ENCODE measurements at places on chromosomes 4 and X.

GRCh38 chrX:140715787-140716186 is 6.2 kb downstream of the LINC00632 start:
- no peak for DNase-seq

GRCh38 chr4:119284876-119285780 is 36.8 kb downstream of the FABP2 start:
- no peak for DNase-seq

- no peak for DNase-seq
Measured at GRCh38 chr4:33067221-33067620, 2347.1 kb downstream of the PCDH7 start.

GRCh38 chr4:173218411-173219125 is 50.0 kb downstream of the GALNT7 start:
- DNase-seq = no peak

GRCh38 chrX:31808357-31808756 is 736.5 kb upstream of the FTHL17 start:
- DNase-seq = no peak

GRCh38 chr4:183554878-183555585 is 50.2 kb downstream of the ING2 start:
- no peak for DNase-seq

DNA sequence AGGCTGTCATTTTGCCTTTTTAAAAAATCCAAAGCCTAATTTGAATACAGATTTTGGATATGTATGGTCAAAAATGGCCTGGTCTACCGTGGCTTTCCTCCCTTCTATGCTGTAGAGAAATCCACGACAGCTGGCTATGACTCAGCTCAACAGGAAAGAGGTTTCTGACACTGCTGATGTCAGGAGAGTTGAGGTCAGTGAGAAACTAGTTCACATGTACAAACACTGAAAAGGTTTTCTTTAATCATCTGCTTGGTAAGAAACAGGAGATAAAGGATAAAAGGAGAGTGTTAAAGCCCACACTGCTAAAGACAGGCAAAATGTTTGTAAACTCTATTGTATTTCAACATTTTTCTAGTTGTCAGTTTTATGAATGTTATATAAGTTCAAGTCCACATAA is 113.9 kb downstream of the NYX start:
- peak; percentile 63 for DNase-seq

DNA sequence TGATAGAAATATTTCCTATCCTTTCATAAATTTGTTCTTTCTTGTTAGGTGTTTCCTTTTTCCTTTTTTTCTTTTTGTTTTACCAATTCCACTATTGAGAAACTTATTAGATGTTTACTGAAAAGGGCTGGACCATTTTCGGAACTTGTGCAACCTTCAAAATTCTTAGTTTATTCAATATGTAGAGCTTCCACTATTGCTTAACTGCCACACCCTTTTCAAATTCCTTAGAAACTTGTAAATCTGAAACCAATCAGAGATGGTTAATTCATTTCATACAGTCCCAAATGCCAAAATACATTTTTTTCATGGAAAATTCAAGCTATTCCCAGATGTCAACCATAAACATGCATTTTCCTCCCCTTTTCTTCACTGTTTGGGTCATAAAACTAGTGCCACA is 66.1 kb upstream of the SLC39A8 start:
- DNase-seq = no peak

DNA sequence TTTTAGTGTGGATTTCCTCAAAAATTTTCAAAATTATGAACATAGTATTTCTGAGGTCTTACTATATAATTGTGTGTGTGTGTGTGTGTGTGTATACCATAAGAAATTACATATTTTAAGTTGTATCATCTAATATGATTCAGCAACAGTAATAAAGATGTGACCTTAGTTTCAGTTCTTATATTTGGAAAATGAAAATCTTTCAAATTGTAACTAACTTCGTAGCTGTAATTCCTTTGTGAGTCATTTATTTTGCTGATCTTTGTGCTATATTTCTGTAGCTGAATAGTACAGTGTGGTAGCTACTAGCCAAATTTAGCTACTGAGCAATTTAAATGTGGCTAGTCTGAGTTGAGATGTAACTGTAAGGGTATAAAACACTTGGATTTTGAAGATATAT is 116.4 kb downstream of the RAP1GDS1 start:
- no peak for DNase-seq

DNA sequence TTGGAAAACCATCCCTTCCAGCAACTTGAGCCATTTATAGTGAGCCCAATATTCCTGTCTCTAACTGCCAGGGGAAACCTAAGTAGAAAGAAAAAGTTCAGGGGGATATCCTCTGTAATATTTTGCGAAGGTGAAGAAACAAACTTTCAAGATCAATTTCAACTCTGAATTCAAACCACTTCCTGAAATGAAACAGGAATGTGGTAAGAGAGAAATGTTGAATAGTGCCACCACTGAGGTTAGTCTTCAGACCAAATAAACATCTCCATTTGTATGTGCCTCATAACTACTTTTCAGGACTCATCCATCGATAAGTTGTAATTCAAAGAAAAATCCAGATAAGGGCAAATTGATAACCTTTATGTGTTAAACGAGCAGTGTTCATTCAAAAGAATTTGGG is 128.7 kb downstream of the GABRB1 start:
- DNase-seq = peak; percentile 4

- DNase-seq = no peak
Measured at GRCh38 chrX:111375747-111376146, 36.2 kb downstream of the DCX start.

DNA sequence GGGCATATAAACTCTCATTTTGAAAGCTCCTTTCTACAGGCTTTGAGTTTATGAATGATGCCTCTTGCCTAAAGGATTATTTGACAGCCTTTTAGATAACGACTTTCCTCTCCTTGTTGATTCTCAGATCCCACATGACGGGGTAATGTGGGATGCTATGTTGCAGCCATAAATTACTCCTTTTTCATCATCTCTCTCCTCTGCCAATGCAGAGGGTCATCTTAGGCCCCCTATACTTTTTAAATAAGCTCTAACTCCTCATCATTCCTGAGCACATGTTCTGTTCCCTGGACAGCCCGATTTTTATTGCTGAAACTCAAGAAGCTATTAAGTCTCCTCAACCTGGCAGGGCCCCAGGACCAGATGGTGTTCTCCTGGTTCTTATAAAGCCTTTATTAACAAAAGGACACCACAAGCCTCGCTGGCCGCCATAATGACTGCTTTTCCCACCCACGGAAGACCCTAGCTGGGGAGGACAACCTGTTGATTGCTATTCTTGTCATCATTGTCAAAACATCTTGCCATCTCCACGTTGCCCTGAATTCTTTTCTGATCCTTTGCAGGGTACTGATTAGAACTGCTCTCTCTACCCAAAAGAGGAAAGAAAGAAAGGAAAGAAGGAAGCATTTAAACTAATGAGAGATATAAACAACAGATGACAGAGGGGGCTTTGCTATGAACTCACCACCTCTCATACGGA is 150.7 kb downstream of the DHX15 start:
- DNase-seq = no peak

DNA sequence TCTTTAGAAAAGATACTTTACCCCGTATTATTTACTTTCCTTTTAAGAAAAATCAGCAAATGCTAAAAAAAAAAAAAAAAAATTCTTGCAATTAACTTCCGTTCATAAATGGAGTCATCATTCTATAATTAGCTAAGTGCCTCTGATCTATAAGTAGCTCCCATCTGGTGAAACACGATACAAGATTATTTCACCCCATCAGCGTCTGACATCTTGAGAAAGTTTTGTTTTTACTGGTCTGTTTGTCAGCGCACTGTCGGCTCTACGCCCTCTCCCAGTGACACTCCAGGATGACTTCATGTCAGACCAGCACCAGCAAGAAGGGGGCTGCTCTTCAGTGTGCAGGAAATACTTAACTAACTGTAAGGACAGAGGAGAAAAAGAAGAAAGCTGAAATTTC is 108.3 kb downstream of the AFAP1 start:
- DNase-seq = no peak

- no peak for DNase-seq
Measured at GRCh38 chr4:182143086-182143821, 99.9 kb upstream of the TENM3 start.

- no peak for DNase-seq
Measured at GRCh38 chr4:575281-576141, 584 bp downstream of the TMEM271 start.

- DNase-seq = no peak
Measured at GRCh38 chr4:16222957-16223527, 3.2 kb downstream of the TAPT1 start.

GRCh38 chrX:37809970-37810369 is 30.1 kb downstream of the CYBB start:
- no peak for DNase-seq

GRCh38 chr4:99894998-99895397 is 771 bp upstream of the LAMTOR3 start:
- no peak for DNase-seq

GRCh38 chr4:182418054-182418734 is 175.0 kb downstream of the TENM3 start:
- no peak for DNase-seq

GRCh38 chr4:78766026-78766425 is 10.1 kb upstream of the BMP2K start:
- no peak for DNase-seq

DNA sequence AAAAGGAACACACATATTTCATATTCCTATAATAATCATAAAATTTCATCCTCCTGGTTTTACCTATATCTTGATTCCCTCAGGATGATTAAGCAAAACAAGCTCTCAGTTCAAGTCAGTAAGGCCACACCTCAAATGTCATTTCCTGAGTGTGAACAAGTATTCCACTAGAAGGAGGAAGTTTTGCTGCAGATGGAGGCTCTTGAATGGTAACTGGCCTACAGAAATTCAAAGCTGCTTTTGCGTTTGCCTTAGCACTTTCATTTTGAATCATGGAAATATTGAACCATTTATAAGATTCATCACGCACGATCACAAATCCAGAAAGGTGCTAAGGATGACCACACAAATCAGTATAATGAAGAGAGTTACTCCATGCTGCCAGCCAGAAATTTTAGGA is 254.4 kb upstream of the CXXC4 start:
- DNase-seq = no peak

DNA sequence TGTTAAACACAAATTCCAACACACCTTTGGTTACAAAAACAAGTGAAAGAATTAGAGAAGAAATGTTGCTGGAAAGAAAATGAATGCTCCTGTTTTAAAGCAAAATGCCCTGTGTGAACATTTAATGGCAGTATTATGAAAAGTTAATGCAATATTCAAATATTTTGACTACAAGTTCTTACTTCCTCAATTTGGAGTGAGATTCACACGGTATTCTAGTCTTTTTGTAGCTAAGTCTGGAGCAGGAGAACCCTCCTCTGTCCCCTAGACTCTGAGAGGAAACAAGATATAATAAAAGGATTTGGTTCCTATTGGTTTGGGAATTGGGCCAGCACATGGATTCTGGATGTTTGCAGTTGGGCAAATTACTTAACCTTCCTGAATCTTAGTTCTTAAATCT is 12.7 kb downstream of the MAD2L1 start:
- peak; percentile 42 for DNase-seq

DNA sequence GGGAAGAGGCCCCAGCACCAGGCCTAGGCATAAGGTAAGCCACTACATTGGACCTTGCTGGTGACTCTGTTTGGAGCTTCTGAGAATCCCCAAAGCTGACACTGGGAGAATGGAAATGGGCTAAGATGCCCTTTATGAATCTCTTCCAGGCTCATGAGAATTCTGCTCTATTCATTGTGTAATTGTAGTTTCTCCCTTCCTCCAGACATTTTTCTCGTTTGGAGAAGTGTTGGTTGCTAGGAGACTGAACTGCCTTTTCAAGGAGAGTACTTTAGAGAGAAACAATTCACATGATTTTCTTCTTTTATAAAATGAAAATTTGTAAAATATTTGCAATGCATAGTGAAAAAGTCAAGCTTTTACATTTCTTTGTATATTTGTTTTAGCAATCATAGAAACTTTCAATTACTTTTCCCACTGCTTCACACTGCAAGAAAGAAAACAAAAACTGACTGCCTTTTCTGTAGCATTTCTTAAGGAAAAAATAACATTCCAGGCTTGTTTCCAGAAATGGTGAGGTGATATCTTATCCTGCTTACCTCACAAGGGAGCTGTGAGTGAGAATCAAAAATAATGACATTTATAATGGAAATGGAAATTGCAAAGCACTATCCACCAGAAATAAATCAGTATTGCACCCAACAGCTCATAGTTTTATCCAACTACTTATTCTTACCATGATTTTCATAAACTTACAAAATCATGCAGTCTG is 24.9 kb upstream of the DCHS2 start:
- DNase-seq = no peak

- no peak for DNase-seq
Measured at GRCh38 chrX:136067097-136067496, 80.2 kb upstream of the FHL1 start.

DNA sequence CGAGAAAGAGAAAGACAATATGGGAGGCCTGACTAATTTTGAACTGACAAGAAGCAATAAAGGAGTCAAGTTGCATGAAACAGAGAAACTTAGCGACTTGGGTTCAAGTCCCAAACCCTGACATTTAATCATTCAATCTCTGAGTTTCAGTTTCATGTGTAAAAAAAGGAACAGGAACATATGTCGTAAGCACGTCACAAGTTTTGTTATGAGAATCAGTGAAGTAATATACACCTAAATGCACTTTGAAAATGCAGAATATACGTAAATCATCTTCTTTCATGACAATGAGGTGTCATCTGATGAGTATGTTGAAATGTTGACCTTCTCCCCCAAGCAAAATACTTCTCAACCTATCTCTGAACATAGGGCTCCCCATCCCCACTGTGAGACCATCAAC is 10.4 kb downstream of the ACOT9 start:
- peak; percentile 87 for DNase-seq

DNA sequence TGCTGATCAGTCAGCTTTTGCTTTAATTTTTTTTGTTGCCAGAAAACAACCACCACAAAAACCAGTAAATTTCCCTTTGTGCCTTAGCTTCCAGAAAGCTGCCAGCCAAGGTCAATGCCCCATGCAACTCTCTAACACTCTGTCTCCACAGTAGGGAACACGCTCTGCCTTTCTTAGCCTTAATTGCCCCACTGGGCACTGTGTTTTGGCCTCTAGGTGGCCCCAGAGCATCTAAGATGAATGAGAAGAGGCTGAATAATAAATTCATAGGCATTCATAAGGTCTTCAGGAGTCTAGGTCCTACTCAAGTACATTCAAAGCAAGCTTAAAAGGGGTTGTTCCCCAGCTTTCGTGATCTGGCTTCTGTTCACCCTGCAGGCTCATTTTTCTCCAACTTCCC is 57.7 kb upstream of the PASD1 start:
- DNase-seq = no peak

DNA sequence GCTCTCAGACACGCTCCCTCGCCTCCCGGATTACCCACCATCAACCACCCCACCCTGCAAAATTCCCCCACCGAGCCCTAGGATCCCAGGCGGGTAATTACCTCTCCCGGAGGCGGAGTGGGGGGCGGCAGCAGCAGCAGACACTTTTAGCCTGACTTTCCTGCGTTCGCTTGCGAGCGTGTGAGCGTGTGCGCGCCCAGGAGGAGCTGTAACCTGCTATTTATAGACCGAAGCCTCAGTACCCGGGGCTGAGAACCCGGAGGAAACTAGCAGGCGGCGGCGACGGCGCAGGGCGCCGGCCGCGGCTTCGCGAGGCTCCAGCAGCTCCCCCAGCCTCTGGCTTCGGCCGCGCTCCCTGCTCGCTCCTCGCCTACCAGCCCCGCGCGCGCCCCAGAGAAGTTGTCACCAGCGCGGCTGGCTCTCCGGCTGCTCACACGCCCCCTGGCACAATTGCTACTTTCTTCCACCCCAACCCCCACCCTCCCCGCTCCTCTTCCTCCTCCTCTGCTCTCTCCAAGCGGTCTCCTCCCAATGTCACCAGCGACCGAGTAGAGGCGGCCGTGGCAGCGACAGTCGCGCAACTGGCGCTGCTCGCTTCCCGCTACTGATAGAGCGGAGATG is at the start of gene INPP4B:
TSS of gene INPP4B (minus strand) at position 194 of the 621 bp plus-strand sequence.
- no peak for DNase-seq

All from CD14-positive monocyte (primary cell).